Caco-2 (cell line): ENCODE measurements at places on chromosomes 11 and 22.

- DNase-seq: no peak
Observed at GRCh38 chr11:76501526-76502202, 56.8 kb downstream of the EMSY start.

DNA sequence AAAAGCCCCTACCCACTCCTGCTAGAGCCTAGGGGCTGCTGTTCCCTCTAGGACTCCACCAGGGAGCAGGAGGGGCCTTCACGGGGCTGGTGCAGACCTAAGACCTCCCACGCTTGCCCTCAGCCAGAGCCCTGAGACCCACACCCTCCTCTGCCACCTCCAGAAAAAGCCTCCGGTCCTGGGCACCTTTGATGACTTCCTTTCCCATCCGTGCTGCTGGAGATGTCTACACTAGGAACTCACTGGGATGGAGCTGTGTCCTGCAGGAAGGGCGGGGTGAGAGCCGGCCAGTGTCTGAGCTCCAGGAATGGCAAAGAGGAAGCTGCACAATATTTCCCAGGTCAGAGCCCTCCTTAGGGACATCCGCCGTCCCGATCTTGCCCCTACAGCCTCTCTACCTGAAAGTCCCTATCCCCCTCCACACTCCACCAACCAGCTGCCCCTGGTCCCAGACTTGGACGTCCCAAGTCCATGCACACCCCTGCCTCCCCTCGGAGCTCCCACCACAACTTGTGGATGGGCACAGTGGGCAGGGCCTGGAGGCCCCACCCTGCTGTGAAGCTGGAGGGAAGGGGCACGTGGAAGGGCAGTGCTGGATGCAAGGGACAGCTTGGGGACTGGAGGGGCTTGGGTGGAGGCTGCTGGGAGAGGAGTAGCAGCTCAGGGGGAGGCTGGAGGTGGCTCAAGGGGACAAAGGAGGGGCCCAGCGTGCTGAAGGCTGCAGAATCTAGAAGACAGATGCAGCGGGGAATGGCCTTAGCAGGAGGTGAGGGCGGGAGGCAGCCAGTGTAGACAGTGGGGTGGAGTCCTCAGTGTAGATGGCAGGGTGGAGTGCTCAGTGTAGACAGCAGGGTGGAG lies 13.5 kb upstream of the LRP5 start:
- peak; percentile 70 for DNase-seq

DNA sequence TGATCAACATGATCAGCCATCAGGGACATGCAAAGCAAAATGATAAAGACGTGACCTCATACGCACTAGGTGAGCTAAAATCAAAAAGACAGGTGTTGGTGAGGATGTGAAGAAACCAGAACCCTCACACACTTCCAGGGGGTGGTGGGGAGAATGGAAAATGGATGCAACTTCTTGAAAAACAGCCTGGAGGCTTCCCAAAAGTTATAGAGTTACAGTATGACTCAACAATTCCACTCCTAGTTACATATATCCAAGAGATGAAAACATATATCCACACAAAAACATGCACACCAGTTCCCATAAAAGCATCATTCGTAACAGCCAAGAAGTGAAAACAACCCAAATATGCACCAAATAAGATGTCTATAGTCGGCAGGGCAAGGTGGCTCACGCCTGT lies 42.1 kb upstream of the APLNR start:
- no peak for DNase-seq

GRCh38 chr11:66291706-66292542 lies at the start of gene TMEM151A:
Gene TMEM151A (plus strand): TSS chr11:66291894. CDS start chr11:66292014, 120 bp downstream.
- peak; percentile 40 for DNase-seq

GRCh38 chr11:44963136-44963535 lies 12.5 kb upstream of the TP53I11 start:
- DNase-seq: no peak

- DNase-seq: peak; percentile 47
Observed at GRCh38 chr11:10906521-10906920, 48.7 kb upstream of the ZBED5 start.

- DNase-seq: no peak
Observed at GRCh38 chr11:126407682-126408288, 52.3 kb downstream of the ST3GAL4 start.

DNA sequence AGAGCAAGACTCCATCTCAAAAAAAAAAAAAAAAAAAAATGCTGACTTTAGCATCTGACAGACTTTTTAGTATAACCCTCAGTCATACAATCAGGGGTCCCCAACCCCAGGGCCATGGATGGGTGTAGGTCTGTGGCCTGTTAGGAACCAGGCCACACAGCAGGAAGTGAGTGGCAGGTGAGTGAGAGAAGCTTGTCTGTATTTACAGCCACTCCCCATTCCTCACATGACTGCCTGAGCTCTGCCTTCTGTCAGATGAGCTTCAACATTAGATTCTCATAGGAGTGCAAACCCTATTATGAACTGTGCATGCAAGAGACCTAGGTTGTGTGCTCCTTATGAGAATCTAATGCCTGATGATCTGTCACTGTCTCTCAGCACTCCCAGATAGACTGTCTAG lies 3.3 kb downstream of the FAM227A start:
- peak; percentile 10 for DNase-seq

DNA sequence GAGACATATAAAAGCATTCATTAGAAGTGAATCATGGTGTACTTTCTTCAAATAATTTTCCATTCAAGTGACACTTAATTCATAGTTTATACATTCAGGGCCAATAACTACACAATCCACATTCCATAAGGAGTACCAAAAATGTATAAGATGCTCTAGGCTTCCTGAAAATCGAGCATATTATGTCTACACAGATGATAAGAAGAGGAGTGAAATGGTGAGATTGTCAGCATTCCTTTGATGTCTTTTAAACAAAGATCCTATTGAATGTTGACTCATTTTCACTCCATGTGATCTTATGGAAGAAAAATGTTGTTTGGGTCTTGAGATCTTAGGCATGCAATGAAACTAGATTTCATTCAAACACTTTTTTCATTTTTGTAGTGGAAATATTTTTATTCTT lies 843.2 kb downstream of the KCNA4 start:
- DNase-seq: peak; percentile 12

DNA sequence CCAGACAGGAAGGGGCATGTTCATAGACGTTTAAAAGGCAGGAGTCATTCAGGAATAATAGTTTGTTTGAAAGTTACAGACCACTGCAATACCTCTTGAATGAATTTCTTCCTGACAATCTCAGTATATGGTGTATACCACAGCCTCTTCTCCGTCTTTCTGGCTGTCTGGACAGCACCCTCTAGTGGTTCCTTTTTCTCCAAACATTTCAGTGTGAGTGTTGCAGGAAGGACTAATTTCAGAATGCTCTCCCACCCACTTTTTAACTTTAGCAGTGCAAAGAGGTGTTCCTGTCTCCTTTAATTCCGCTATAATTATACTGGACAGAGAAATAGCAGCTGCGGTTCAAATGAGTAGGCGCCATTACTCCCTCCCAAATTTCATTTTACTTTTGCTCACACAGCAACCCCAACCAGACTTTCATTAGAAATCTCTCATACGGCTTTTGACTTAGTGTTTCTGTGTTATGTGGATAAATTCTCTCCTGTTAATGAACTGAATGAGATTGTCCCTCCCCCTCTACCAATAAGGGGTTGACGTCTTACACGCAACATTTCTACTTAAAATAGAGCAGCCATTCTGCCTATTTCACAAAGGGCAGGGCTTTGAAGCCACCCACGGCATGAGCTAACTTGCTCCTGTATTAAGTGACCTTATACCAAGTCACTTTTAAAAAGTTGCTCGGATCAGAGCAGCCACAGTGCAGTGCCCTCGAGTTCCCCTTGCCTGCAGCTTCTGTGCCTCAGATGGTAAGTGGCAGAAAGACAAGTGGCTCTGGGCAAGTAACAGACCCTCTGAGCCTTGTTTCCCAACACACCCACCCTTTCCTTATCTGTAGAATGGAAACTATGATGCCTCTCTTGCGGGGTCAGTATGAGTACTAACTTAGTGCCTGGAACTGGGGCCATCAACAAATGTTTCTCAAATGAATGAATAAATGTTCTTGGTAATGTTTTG lies 368.6 kb downstream of the OPCML start:
- DNase-seq: peak; percentile 69

- peak; percentile 25 for DNase-seq
Observed at GRCh38 chr11:134537941-134538340, 125.9 kb upstream of the B3GAT1 start.

GRCh38 chr11:118312328-118312727 lies 7.8 kb downstream of the CD3E start:
- no peak for DNase-seq

- DNase-seq: peak; percentile 76
Observed at GRCh38 chr11:1837171-1838076, 1.4 kb upstream of the TNNI2 start.

GRCh38 chr11:14255238-14255534 lies 103.8 kb downstream of the RRAS2 start:
- no peak for DNase-seq

GRCh38 chr11:121780971-121781370 lies 328.2 kb upstream of the SORL1-AS1 start:
- DNase-seq: no peak

DNA sequence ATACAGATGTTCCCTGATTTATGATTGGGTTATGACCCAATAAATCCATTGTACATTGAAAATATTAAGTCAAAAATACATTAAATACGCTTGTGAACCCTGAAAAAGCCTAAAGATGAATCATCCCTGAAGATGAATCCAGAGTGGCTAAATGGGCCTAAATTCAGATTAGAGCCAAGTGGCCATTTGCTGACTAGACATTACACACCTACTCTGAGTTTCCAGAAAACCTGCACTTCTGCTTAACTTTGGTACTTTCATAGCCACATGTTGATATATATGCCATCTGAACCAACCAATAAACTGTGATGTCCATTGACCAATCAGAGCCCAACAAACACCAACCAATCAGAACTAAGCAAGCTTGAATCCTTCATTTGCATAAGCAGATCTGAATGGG lies 106.9 kb downstream of the WT1 start:
- no peak for DNase-seq

GRCh38 chr11:43567396-43567975 lies 113.1 kb upstream of the HSD17B12 start:
- peak; percentile 39 for DNase-seq

DNA sequence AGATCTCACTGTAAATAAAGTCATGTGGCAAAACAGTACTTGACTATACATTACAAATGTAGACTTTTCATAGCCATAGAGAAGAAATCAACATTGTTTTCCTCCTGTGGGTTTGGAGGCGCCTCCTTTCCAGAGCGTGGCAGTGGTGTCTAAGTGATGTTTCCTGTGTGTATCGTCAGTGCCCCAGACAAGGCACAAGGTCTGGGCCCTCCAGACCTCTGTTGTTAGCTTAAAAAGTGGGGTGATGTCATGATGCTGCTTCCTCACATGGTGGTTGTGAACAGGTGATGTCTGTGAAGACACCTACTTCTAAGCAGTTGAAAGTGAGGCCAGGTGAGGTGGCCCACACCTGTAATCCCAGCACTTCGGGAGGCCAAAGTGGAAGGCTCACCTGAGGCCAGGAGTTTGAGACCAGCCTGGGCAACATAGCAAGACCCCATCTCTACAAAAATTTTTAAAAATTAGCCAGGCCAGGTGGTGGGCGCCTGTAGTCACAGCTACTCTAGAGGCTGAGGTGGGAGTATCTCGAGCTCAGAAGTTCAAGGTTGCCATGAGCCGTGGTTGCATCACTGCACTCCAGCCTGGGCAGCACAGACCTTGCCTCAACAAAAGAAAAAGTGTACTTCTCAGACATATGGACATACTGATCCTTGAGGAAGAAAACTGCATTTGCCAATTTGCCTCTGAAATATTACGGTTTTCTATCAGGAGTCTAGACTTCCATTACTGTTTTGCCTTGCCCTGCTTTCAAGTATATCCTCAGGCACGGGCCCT lies 15.7 kb downstream of the NUP50 start:
- DNase-seq: no peak

- DNase-seq: peak; percentile 6
Observed at GRCh38 chr22:43889201-43889859, 2.5 kb downstream of the PNPLA5 start.

- DNase-seq: no peak
Observed at GRCh38 chr11:10725114-10725906, 25.7 kb upstream of the CTR9 start.

DNA sequence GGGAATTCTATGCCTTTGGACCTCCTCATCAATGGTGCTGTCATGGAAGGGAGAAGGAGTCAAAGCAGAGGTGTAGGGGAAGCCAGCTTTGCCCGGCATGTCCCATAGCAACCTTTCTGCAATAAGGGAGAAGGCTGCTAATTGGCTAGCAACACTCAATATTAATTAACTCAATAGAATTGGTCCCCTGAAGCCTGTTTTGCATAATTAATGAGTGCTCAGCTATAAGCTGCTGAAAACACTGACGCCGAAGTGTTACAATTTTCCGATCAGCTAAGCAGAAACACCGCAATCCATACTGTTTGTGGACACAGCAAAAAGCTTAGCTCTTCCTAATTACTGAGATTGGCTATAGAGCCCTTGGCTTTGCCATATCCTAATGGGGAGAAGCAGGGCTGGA lies 245.0 kb downstream of the CSNK2A3 start:
- DNase-seq: no peak

GRCh38 chr11:62928011-62928410 lies 6.8 kb upstream of the CHRM1 start:
- DNase-seq: no peak

DNA sequence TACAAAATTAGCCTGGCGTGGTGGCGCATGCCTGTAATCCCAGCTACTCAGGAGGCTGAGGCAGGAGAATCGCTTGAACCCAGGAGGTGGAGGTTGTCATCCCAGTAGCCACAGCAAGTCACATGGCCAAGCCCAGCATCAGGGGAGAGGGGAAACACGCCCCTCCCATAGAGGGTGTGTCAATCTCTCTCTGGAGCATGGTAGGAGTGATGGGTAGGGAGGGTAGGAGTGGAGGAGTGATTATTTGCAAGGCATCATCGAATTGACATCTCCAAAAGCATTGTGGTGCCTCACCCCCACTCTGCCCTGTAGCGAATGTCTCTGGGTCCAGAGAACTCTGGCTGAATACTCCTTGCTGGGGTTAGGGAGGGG lies 6.1 kb upstream of the SSTR3 start:
- no peak for DNase-seq

DNA sequence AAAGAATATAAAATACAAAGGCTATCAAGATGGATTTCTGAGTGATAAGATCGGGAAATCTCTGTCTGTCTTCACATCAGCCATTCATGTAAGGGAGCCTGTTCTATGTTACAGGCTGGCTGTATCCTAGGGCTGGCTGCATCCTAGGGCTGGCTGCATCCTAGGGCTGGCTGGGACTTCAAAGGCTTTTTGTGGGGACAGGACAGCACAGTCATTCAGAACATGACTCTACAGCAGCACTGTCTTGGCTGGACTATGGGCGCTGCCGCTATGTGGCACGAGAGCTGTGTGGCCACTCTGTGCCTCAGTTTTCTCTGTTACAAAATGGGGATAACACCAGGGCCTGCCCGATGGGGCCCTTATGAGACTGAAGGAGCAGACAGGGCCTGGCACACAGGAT lies 10.2 kb downstream of the ADAMTS8 start:
- DNase-seq: no peak

DNA sequence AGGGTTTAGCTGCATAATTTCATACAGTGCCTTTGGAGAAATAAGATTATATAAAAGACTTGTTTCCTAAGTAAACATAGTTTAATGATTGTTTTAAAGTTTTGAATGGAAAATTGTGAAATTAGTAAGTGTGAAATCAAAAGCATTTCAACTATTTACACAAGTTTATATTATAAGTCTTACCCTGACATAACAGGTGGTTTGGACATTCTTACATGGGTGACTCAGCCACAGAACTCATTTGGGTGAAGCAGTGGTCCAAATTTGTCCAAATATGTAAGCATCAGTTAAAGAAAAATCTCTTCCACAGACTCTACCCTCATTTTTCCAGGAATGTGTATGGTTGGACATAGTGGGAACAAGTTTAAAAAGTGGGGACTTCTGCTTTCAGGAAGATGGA lies 68.0 kb downstream of the USP47 start:
- no peak for DNase-seq

- DNase-seq: no peak
Observed at GRCh38 chr22:17783312-17783711, 9.0 kb upstream of the BID start.
